Activated CD4-positive, CD25-positive, alpha-beta regulatory T cell treated with anti-CD3 and anti-CD28 coated beads, Interleukin-2, amount 50 U/mL, for 72 hours (primary cell): ENCODE measurements at places on chromosomes 2 and 18.

- no peak for DNase-seq
These were observed 1420.0 kb upstream of the ZEB2 start for GRCh38 chr2:145939949-145940348.

GRCh38 chr2:5077479-5078089, 614.6 kb upstream of the SOX11 start:
- DNase-seq: no peak

- DNase-seq: peak; percentile 47
These were observed 32.9 kb upstream of the RNF149 start for GRCh38 chr2:101341421-101341820.

DNA sequence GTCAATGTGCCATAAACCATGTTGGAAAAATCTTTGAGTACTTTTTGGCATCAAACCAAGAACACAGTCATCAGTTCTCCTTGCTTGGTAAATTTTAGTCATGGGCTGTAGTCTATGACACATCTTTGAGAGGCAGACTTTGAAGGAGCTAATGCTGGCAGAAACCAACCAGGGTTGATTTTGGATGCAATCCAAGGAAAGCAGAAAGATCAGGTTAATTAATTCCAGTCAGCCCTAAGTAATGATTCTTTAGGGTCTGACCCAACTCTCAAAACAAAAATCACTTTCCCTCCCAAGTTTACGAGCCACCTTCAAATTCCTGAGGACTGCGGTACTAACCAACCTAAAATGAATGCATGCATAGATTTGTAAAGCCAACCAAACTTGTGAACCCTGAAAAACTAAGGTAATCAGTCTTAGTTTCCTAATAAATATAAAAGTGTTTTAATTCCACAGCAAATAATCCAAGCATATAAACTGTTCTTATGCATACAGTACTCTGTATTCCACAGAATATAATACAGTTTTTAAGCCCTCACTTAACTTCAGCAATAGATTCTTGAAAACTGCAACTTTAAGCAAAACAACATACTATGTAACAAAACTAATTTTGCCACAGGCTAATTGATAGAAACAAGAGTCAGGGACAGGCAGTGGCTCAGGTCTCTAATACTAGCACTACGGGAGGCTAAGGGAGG, 22.0 kb downstream of the AP1S3 start:
- no peak for DNase-seq

- no peak for DNase-seq
These were observed 166.9 kb downstream of the SOCS6 start for GRCh38 chr18:70455731-70456130.

DNA sequence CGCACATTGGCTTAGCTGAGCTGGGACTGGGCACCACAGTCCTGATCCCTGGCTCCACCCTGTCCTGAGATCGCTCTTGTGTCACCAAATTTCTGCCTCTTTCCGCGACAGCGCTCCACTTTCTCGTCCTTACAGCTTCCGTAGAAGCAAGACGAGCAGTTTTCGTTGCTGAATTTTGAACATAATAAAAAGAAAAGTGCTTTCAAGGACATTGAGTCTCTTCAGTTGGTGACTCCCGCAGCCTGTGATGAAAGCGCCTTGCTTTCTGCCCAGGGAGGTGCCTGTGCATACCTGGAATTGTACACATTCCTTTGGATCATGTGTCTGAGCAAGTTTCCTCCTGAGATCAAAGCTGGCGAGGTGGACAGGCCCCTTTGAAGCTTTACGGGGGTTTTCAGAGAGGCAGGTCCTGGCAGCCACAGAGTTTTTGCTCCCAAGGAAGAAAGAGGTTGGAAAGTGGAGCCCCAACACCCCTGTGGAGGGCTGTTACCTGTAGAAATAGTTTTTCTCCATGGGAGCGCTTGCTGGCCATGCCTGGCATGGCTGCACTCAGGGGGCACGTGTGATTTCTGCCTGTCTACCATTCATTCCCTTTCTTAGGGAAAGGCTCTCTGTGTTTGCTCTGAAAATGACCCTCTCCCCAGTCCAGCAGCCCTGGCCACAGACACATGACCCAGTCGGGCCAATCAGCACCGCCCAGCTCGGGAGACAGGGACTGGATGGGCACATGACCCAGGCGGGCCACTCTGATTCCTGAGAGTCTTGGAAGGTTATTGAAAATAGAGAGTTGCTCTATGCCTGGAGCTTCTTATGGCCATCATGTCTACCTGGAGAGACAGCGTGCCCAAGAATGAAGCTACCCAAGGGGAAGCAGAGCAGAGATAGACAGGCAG, 115.6 kb upstream of the OTOS start:
- no peak for DNase-seq

GRCh38 chr2:126512026-126512425, 143.9 kb upstream of the GYPC start:
- no peak for DNase-seq

- DNase-seq: no peak
These were observed 75.3 kb downstream of the DNMT3A start for GRCh38 chr2:25266399-25266798.

GRCh38 chr2:231890896-231891513, 35.2 kb downstream of the NPPC start:
- DNase-seq: no peak

DNA sequence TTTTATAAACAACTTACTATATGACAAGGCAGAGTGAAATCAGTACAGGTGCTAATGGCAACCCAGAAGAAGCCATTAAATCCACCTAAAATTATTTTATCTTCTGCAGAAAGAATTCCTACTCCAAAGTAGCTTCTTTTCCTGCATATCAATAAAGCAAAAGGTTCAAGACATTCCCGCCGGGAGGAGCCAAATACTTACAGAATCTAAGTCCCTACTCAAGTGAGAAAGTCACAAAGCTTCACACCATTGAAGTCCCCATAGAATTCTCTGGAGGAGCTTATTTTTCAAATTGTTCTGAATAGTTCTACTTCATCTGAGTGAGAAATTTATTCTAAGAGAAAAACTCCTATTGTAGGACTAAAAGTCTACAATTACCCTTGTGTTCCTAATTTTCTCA, 233.7 kb upstream of the HNRNPA3 start:
- DNase-seq: no peak

DNA sequence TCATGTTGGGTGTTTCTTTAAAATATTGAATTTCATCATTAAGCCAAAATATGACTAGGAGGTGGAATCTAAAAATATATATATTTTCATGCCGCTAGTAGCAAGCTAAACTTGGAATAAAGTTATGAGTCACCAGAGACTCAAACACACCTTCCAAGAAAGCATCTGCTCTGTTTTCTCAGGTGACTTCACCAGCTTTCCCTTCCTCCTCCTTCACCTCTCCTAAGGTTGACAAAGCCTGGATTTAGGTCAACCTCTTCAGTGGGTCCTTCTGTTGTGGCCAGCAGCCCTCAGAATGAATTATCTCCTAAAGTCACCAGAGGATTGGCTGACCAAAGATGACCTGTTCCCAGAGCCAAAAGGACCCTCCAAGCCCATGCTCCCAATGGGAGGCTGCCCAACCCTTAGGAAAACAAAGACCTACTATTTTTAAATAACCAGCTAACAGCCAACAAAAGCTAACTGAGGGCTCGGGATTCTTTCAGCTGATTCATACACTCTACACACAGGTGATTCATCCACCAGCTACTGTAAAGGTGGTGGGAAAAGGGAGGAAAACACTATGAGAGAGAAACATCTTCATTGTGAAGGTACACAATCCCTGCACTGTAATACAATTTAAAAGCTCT, 113.9 kb downstream of the MYO5B start:
- no peak for DNase-seq

DNA sequence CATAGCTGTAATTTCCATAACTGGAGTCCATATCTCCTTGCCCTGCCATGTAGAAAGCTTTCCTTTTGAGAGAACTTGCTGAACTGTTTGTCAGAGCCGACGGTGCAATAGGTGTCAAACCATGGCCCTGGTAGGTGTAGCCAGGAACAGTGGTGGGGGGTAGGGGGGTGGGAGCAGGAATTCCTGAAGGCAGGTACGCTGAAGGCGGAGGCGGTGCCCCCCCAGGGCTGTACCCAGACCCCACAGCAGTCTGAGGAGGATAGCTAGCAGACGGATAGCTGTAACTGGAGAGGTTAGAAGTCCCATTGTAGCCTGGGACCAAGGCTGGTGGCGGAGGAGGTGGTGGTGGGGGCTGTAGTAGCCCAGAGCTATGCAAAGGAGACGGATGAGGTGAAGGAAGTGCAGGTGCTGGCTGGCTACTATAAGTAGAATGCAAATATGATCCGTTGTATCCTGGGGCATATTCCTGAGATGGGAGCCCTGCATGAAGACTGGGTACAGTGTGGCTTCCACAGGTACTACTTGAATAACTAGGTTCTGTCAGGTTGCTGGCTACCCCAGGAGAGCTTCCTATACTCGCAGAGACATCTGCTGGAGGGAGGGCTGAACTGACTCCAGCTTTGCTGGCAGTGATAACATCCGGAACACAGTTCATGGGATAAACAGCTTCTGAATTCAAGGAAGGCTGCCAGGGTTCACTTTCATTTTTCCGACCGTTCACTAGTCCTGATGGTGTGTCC, 124.8 kb downstream of the FIGN start:
- no peak for DNase-seq

- DNase-seq: peak; percentile 36
These were observed 125.3 kb downstream of the TMEM131 start for GRCh38 chr2:97870396-97870843.

GRCh38 chr18:49019446-49020045, 68.8 kb upstream of the SMAD7 start:
- DNase-seq: no peak

DNA sequence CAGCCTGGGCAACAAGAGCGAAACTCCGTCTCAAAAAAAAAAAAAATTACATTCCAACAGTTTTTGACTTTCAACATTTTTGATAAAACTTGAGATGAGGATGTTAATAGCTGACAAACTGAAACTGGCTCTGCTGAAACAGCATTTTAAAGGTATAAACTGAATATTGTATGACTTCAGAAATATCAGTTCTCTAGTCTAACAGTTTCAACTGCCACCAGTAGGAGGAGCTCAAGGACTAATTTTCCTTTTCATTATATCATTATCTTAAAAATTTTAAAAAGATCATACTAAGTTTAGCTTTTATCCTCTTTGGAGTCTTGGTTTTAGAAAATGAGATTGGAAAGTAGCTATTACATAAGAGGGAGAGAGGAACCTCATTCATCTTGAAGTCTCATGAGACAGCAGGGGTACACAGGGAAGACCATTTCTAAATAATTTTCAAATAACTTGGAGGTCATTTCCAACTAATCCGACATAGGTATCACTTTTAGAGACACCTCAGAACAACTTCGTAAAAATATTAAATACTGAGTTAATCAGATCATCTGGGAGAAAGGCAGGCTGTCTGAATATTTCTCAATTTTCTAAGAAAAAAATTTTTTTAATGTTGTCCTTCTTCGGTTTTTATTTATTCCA, 37.6 kb upstream of the MCM6 start:
- DNase-seq: no peak

DNA sequence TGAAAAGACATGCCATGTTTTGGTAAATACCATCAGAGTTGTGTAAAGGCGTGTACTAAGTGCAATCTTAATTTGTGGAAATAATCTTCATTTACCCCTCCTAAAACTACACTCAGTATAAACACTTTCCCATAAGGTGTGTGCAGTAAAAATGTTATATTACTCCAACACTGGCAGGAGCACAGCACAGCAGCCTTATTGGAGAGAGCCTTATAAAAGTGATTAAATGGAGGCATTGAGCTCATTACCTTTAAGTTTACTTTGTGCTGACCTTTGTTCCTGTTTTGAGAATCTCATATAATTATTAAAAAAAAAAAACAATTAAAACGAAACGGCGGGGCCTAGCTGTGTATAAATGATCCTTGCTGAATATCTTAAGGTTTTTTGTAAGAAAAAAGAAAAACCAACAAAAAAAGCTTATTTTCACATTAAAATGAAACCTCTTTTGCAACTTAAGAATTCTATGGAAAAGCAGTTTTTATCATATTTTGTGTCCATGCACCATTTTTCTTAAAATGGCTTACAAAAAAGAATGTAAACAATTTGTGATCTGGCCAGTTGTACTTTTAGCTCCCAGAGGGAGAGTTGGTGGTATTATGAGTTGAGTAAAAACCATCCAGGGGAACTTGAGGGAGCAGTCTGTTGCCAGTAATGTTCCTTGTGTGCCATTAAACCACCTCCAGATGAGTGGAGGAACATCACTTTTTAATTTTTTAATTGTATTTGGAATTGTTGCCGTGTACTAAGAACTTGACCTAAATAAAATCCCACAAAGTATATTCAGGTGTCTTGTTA, 103.4 kb downstream of the ABI2 start:
- no peak for DNase-seq

DNA sequence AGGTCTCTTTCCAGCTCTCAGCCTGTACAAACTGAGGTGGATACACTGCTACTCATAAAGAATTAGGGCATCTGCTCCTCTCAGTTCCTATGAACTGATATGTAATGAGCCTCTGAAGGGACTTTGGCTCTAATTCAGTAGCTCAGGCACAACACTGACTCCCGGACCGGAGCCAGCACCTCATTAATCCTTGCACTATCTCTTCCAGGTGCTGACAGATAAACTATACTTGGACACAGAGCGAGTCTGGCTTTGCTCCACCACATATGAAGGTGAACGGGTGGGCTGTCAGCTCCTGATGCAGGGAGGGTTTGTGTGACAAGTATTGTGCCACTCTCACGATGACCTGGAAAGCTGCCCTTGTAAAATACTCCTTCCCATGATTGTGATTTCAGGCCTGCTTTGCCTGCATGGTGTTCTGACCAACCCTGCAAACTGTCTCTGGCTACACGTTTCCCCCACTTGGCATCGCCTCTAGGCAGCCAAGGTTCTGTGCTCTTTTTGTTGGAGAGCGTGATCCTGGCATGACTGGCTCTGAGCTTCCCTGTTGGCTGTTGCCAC, 111.6 kb upstream of the LMAN1 start:
- DNase-seq: no peak

GRCh38 chr2:233803292-233803911, 25.3 kb downstream of the MROH2A start:
- peak; percentile 21 for DNase-seq

GRCh38 chr2:68710336-68710735, 24.3 kb upstream of the ARHGAP25 start:
- DNase-seq: no peak

DNA sequence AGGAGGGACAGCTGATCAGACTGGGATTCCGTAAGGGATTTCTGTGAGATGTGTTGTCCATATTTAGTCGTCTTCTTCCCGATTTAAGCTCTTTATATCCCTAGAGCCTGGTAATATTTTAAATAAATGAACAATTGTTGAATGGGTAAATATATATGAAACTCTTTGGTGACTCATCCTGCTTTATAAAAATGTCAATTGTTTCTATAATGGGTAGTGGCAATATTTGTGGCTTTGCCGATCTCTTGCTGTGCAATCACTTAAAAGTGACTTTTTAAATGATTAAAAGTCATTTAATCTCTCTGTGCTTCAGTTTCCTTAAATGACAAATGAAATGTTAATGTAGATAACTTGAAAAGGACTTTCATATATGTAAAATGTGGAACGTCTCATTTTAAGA, 339.2 kb downstream of the RNF144A start:
- no peak for DNase-seq

- no peak for DNase-seq
These were observed 346.7 kb upstream of the LRATD1 start for GRCh38 chr2:14285812-14286211.

GRCh38 chr2:167749660-167750059, 497.7 kb downstream of the STK39 start:
- no peak for DNase-seq
